ENCODE measurements at places on chromosomes 13 and 19. TPM values are rescaled to one million over a fixed set of nuclear protein-coding genes. Genes with fewer than 3 reads are reported as not detected.

GRCh38 chr13:50675651-50676050 is 167.8 kb downstream of the DLEU7 start:
- no peak for DNase-seq

DNA sequence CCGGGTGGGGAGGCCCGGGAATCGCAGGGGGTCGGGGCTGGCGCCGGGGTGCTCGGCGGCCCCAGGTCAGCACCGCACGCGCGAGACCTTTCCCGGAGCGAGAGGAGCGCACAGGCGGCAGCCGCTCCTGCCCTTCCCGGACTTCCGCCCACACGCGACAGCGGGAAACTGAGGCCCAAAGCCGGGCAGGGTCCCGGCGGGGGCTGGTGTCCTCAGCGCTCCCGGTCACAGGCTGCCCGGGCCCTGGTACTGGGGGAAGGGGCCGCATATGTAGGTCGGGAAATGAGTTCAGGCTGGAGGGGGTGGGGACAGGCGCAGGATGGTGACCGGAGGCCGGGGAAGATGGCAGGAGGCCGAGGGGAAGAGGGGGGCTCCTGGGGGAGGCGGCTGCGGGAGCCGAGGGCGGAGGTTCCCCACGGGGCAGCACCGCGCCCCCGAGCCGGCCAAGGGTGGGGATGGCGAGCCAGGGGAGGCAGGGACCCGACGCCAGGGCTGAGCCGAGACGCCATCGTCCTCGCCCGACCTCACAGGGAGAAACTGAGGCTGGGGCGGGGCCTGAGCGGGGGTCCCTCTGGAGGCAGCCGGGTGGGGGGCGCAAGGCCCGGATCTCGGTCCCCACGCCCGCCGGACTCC is 662 bp downstream of the CBARP start:
- peak; percentile 61 for DNase-seq

- no peak for DNase-seq
Observed at GRCh38 chr13:66716538-66716937, 513.6 kb downstream of the PCDH9 start.

DNA sequence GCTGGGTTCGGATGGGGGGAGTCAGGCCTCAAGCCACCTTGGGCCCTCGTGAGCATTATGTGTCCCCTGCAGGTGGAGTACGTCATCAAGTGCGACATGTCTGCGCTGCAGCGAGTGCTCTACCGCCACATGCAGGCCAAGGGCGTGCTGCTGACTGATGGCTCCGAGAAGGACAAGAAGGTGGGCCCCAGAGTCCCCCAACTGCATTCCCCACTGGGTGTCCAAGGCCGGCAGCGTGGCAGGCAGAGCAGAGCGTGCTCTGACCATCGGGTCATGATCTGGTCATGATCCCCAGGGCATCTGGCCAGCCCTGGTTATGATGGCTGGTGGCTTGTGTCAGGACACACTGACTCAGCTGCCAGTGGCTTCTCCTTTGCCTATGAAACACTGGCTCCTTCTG is 63.4 kb downstream of the SMARCA4 start:
- DNase-seq = no peak

DNA sequence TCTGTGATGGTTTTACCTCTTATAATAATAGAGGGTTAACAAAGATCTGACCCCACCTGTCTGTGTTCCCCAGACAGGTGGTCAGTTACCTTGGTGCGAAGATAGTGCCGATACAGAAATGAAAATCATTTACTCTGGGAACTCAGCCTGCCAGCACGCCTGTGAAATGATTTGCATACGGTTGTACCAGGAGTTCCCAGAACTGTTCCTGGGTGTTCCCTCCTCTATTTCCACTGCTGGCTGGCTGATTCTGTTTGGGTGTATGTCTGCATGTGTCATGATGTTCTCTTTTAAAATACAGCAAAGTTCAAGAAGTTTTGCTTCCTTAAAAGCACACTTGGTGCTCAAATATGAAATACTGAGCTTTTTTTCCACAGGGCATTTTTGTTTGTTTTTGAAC is 527.1 kb downstream of the FGF9 start:
- peak; percentile 85 for DNase-seq

DNA sequence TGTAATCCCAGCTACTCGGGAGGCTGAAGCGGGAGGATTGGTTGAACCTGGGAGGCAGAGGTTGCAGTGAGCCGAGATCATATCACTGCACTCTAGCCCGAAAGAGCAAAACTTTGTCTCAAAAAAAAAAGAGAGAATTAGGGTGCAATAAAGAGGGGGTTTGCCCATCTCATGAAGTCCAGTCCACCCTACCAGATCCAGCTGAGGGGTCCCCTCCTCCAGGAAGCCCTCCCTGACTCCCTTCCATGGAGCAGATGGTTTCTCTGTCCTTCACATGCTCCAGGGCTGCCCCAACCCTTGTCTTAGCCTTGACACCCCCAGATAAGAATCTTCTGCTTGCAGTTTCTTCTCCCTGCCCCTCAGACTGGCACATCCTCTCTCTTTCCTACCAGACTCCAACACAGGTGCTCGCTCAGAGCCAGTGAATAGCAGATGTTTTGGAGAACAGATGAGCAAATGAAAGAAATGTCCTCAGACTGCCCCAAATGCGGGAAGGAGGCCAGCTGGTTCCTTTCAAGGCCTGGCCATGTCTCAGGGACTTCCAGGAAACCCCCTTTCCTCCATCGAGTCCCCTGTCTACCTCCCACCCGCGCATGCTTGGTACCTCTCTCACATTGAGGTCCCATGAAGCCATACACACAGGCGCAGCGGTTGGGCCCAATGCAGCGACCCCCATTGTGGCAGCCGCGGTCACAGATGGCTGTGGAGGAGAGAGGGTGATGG is 5.0 kb downstream of the FBN3 start:
- peak; percentile 25 for DNase-seq

DNA sequence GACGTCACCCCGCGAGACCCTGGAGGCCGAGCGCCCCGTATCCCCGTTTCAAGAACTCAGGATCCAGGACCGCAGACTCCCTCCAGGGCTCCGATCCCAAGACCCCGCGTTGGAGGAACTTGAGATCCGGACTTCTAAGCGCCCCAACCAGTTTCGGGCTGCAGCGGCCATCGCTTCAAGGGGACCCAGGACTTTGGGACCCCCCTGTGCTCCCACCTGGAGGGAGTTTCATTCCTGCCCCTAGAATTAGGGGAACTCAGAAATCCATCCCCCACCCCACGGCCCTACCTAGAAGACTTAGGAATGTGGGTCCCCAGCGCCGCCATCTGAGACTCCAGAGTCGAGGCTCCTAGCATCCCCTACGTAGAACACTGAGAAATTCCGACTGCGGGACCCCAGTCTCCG is 400 bp downstream of the PLEKHG2 start:
- DNase-seq = no peak

Gene ZNF578
- polyA plus RNA-seq = 4.1 TPM

DNA sequence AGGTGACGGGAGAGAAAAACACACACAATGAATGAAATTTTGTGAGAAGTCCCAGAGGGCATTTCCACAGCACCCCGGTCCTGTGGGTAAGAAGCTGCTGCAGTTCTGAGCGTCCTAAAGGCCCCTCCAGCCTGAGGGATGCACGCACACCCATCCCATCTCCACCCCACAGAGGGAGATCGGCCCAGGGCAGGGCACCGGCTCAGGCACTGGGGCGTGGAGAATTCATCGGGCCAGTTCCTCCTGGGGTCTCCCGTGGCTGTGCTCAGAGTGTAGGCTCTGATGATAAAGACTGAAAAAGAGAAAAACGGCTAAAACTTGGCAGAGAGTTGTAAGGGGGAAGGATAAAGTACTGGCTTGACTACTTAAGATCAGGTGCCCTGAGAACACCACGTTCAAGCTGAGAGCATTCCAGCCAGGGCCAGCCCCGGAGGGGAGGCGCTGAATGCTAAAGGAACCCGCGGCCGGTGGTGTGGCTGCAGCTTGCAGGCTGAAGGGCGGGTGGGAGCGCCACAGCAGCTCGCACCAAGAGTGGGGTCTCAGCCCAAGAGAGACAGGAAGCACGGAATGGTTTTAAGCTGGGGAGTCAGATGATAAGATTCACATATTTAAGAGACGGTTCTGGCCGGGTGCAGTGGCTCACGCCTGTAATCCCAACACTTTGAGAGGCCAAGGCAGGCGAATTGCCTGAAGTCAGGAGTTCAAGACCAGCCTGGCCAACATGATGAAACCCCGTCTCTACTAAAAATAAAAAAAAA is 121.9 kb upstream of the SPACA7 start:
- DNase-seq = no peak

DNA sequence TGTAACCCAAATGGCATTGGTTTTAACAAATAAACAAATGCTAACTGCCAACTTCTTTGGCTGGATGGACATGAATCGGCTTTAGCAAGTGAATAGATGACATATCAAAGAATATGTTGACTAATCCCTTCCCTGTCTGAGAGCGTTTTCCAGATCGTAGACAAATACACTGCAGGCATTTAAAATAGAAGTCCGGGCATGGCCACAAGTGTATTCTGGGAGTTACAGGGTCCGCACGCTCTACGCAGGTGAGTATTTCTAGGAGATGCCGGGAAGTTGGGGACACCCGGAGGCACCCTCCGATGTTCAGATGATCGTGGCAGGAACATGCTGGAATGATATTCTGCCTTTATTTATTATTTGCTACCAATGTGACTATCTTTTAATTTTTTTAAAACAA is 53.2 kb upstream of the ZNF536 start:
- no peak for DNase-seq

Gene CGB7
- 1.0 TPM for polyA plus RNA-seq

Gene GAPDHS
- polyA plus RNA-seq = not detected

DNA sequence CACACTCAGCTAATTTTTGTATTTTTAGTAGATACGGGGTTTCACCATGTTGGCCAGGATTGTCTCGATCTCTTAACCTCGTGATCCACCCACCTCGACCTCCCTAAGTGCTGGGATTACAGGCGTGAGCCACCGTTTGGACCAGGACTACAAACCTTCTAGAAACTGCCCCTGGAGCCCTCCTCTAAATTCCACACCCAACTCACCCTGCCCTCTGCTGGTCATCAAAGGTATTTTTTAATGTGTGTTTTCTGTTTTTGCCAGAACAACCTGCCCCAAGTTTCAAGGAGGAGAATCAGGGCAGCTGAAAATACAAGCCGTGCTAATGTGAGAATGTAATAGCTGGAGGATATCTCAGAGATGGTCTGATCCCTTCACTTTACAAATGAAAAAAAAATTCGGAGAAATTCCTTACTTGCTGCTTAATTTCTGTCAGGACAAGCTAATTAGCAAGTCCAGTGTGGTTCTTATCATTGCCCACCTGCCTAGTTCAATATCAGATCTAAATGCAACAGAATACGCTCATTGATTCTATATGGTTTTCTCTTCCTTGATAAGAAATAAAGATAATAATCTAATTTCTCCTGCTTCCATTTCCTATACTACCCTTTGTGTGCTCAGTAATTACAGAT is 4.1 kb downstream of the ATP8A2 start:
- DNase-seq = peak; percentile 22

DNA sequence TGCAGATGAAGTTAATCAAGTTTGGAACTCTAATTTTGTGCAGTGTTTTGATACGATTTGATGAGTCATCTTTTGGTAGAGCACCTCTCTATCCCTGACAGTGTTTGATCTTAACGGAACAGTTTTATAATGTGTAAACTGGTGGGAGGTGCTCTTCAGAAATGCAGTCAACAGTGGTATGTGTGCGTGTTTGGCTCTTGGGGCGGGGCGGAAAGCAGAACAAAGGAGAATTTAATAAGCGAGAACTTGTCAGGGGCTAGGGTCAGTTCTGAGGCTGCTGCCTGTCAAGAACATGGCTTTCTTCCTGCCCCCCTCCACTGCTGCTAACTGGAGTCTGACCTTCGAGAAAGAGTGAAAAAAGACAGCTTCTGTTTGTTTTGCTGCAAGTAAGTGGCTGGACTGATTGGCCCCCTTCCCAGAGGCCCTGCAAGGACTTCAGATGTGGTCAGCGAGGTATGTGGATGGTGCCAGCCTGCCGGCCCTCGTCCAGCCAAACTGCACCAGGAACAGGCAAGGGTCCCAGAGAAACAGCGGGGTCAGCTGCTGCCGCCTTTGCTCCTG is 40.8 kb downstream of the BBC3 start:
- peak; percentile 47 for DNase-seq

Gene SULT2A1
- polyA plus RNA-seq = not detected

DNA sequence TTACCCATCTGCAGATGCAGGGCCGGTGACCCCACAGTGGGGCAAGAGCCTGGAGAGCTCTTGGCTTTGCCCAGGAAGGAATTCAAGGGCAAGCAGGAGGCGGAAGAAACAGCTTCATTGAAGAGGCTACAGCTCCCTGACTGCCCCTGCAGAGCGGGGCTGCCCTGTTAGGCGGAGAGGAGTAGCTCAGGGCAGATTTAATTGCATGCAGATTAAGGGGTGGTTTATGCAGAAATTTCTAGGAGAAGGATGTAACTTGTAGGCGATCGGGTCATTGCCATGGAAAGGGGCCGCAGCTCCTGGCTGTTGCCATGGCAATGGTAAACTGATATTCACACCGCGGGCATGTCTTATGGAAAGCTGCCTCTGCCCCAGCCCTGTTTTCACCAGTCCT is 94.1 kb downstream of the ATP11A start:
- no peak for DNase-seq

DNA sequence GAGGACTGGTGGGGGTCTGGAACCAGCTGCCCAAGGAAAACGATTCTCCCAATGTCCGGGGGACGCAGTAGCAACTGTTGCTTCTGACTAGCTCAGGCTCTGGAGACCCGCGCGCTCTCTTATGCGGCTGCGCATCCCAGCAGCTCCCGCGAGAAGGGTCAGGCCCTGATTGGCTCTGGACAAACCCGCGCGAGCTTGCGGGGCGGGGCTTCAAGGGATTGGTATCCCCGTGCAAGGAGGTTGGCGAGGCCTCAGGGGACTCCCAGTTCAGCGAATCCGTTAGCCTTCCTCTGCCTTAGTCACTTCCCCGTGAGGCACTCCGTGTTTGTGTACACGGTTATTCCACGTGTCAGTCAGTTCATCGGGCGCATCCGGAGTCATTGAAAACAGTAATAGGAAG is 20.2 kb downstream of the SIGLECL1 start:
- DNase-seq = no peak

Gene ZNF69
- 4.2 TPM for polyA plus RNA-seq

DNA sequence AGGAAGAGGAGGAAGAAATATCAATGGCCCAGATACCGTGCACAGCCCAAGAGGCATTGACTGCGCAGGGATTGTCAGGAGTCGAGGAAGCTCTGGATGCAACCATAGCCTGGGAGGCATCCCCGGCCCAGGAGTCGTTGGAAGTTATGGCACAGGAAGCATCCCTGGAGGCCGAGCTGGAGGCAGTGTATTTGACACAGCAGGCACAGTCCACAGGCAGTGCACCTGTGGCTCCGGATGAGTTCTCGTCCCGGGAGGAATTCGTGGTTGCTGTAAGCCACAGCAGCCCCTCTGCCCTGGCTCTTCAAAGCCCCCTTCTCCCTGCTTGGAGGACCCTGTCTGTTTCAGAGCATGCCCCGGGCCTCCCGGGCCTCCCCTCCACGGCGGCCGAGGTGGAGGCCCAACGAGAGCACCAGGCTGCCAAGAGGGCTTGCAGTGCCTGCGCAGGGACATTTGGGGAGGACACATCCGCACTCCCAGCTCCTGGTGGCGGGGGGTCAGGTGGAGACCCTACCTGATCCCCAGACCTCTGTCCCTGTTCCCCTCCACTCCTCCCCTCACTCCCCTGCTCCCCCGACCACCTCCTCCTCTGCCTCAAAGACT is 36.0 kb downstream of the KEAP1 start:
- no peak for DNase-seq

Gene NAPSA
- 0.43 TPM for polyA plus RNA-seq

All from muscle of leg (tissue), 16 donors.